Activated CD8-positive, alpha-beta memory T cell treated with anti-CD3 and anti-CD28 coated beads, Interleukin-2, amount 50 U/mL, for 48 hours (primary cell): ENCODE measurements at places on chromosomes 1 and 21.
A peak's percentile ranks its signal among the peaks of the same experiment; 100 is the strongest.

GRCh38 chr1:67853704-67854103 lies 20.4 kb upstream of the GNG12 start:
- DNase-seq, result no peak

- peak; percentile 76 for DNase-seq
Measured at GRCh38 chr1:46302641-46303037, 777 bp downstream of the LRRC41 start.

GRCh38 chr1:36691374-36691773 lies 208.7 kb upstream of the CSF3R start:
- no peak for DNase-seq

DNA sequence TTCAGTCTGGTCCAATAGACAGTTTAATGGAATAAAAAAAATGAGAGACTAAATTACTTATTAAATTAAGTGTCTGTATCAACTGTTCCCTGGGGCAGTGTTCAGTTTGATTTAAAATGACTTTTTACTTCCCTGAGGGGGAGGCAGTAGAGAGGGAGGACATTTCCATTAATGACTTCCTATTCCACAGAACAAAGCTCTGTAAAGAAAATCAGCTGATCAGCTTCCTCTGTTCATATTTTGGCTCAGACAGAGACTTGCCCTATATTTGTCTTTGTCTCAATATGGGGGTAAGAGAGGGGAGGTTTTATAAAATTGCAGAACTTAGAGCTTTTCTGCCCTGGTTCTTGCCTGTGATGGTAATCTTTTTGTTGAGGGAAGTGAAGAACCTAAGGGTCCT lies 8.4 kb downstream of the CFAP126 start:
- no peak for DNase-seq

- no peak for DNase-seq
Measured at GRCh38 chr1:226706684-226707083, 32.4 kb downstream of the ITPKB start.

GRCh38 chr1:80540596-80540995 lies 1260.1 kb upstream of the ADGRL2 start:
- DNase-seq, result no peak

DNA sequence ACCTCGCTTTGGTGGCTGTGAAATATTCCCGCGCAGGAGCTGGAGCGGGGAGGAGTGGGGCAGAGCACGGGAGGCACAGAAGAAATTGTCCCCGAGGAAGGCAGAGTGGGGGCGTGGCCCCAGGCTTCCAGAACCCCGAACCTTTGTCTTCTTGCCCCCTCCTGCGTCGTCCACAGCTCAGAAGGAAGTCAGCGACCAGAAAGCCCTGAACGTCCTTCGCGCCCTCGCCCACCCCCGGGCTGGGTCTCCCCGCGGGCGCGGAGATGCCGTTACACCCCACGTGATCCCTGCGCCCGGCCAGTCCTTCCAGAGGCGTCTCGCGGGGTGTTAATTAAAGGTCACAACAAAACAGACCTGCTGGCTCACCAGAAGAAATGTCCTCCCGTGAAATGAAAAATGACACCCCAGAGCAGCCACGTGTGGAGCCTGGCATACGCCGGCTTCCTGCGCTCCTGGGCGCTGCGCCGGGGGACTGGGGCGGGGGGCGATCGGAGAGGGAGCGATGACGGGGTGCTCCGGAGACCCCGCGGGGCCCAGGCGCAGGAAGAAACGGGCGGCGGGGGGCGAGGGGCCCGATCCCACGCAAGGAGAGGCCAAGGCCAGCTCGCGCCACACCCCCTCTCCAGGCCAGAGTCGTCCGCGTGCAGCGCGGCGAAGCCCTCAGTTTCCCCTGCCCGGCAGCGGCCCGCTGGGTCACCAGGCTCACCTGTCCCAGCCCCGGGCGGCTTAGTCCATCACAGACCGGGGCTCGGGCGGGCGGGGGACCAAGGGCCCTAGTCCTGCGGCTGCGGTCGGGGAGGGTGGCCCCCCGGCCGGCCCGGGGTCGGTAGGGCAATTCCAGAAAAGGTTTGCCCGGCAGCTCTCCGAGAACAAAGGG lies 995 bp upstream of the KIF26B start:
- peak; percentile 64 for DNase-seq

GRCh38 chr1:95257758-95258157 lies 23.7 kb downstream of the RWDD3 start:
- no peak for DNase-seq

- no peak for DNase-seq
Measured at GRCh38 chr1:234665975-234666605, 56.1 kb upstream of the IRF2BP2 start.

DNA sequence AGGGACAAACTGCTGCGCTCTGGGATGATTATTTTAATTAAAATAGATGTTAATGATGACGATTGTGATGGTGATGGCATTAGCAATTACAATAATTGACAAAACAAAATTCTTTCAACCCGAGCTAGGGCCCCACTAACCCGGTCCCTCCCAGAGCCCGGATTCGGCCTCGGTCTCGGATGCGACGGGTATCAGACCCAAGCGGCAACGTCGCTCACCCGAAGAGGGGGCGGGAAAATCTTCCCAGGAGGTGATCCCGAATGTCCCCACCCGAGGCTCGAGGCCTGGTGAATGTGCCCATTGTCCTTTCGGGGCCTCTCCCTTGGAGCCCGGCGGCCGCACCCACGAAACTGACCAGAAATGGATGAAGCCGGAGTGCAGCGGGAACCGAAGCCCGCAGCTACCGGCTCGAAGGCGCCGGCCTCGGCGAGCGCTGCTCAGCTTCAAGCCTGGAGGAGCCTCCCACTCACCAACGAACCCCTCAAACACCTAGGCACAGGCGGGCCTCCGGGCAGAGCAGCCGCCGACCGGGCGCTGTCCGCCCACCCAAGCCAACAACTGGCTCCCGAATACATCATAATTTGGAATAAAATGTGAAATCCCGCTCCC lies 1.2 kb downstream of the TAL1 start:
- DNase-seq, result peak; percentile 68

- no peak for DNase-seq
Measured at GRCh38 chr1:26346274-26347033, 7.5 kb downstream of the CRYBG2 start.

GRCh38 chr1:205578780-205579571 lies 52.8 kb downstream of the ELK4 start:
- DNase-seq, result peak; percentile 22

DNA sequence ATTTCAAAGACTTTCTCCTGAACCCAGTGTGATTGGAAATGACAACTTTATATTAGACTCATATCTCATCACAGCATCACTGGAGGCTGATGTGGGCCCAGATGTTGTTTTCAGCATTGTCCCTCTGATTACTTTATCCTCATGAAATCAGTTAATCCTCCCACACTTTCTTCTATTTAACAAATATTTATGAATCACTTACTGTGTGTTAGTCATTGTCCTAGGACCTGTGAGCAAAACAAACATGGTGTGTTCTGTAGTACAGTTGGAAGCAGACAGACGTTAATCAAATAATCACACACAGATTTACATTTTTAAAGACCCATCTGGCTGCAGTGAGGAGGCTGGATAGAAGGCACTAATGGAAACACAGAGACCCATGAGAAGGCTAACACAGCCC lies 383.7 kb downstream of the PRDM2 start:
- DNase-seq, result no peak

GRCh38 chr1:46394108-46394871 lies at the start of gene FAAH:
FAAH (plus strand) TSS chr1:46394317; CDS start chr1:46394349, 32 bp downstream.
- DNase-seq, result peak; percentile 69

GRCh38 chr1:22826604-22827580 lies 116.3 kb downstream of the EPHB2 start:
- DNase-seq, result no peak

GRCh38 chr1:199706826-199707606 lies 320.5 kb upstream of the NR5A2 start:
- no peak for DNase-seq

DNA sequence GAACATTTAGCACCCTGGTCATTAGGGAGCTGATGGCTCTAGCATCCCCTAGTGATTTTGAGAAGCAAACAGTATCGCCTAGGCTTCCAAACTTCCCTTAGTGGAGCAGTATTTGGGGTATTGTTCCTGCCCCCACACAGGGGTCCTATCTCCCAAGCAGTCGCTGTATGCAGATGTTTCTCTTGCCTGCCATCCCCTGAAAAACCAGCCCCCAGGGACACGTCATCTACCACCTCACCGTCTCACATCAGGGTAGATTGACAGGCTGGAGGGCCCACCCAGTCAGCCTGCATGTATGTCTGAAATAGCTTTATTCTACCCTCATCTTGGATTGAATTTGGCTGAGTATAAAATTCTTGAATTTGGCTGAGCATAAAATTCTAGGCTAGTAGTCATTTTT lies 33.9 kb downstream of the TENT5C start:
- DNase-seq, result peak; percentile 35

DNA sequence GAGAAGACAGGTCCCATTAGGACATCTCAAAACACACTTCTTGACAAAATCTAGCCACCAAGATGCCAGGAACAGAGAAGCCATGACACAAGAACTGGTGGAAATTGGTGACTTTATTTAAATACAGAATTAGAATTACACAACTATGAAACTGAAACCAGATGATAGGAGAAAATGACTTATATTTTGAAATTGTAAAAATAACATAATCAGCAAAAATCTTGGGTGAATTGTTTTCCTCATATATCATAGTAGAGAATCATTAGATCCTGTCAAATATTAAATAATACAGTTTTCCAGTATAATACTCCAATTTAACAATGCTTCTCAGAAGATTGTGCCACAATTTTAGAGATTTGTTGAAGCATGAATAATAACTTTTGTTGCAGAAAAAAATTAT lies 81.5 kb upstream of the MROH9 start:
- DNase-seq, result no peak

DNA sequence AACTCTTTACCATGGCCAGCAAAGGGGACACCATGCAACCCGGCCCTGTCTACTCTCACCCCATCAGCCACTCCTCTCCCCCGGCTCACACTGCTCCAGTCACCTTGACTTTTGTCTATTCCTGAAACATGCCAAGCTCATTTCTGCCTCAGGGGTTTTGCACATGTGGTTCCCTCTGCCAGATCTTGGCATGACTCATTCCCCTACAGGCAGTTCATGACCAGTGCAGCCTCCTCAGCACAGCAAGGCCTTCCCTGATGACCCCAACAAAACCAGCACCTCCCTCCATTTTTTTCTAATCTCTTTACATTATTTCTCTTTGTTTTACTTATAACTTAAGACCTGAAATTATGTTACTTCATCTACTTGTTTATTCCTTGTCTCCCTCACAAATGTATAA lies 58.6 kb upstream of the GJB5 start:
- no peak for DNase-seq

GRCh38 chr1:248862695-248862997 lies 3.8 kb upstream of the ZNF692 start:
- no peak for DNase-seq

- DNase-seq, result no peak
Measured at GRCh38 chr1:18511149-18511873, 30.6 kb downstream of the KLHDC7A start.

- DNase-seq, result no peak
Measured at GRCh38 chr1:211609120-211610024, 30.4 kb upstream of the SLC30A1 start.

DNA sequence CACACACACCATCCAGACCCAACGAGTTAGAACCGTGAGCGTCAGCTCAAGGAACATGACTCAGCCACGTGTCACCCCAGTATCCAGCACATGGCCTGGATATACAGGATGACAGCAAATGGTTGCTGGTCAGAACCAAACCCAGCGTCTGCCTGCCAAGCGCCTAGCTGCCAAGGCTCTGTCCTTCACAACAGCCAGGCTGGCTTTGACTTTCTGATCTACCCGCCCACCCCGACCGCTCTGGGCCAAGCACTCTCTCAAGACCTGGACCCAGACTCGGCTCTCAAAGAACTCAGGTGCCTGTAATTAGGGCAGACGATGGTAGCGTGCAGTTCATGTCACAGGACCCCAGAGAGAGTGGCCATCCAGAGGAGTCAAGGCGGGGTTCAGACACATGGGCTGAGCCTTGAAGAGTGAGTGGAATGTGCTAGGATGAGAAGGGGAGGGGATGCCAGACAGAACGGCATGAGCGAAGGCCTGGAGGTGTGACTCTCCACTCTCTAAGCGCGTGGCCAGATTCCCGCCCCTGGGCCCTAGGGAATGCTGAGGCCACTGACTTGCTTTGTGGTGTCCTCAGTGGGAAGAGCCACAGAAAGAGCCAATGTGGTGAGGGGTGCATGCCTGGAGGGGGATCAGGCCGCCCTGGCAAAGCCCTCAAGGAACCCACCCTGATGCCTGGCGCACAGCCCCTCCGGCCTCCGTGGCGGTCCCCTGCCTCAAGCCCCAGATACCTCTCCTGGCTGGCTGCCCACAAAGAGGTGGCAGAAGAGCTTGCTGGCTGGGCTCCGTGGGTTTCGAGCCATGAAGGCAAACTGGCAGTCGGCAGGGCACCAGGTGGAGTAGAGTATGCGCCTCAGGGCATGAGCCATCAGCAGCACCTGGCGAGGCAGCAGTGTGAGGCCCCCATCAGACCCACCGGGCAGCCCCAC lies 7.0 kb downstream of the SH2D5 start:
- peak; percentile 48 for DNase-seq

DNA sequence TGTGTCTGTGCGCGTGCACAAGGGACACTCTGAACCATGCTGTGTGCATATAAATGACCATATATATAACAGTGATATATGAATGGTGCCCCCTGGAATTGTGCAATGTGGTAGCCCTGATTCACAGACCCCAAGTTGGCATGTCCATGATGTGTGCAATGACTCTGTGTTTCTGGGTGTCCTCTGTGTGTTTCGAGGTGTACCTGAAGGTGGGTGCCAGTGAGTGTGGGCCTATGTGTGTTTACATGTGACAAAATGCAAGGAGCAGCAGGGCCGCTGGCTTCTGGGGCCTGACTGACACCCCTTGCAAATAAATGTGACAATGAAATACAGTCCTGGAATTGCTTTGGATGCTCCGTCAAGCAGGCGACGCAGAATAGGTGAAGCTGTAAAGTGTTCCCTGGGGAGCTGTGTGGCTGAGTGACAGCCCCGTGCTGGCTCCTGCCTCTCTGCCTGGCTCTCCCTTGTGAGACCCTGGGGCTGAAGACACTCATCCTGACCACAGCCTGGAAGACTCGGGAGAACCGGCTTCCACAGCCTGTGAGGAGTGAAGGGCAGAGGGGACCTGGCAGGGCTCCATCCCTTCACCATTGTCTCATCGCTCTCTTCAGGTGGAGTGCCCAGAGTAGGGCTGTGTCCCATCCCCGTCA lies 38.2 kb upstream of the CSF3R start:
- peak; percentile 40 for DNase-seq

DNA sequence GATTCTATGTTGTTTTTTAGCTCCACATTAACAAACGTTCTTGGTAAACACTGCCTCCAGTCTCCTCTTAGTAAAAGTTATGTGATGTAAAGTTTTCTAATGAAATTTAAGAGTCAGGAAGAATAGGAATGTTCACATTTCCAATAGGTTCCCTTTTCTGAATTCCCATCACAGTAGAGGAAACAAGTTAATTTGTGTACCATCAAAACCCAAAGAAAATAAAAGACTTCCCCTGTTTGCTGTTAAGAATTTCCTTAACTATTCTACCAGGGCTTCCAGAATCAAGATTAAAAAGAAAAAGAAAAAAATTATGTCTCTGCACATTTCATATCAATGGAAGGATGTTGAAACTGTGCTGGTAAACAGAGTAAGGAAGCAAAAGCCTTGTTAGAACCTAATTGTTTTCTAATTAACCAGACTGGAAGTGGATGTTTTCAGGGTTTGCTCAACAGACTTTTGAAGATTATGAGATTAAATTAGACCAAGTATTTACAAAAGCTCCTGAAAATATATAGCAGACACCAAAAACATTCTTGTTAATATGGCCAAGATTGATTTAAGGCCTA lies 43.4 kb upstream of the PALMD start:
- DNase-seq, result no peak

- no peak for DNase-seq
Measured at GRCh38 chr1:201090541-201090940, 21.7 kb downstream of the CACNA1S start.
